ENCODE measurements at places on chromosomes 2 and 18. TPM values are rescaled to one million over a fixed set of nuclear protein-coding genes. Genes with fewer than 3 reads are reported as not detected.

TACR1 gene
- total RNA-seq = 0.55 TPM

- no peaks in the 10 kb centered on the region for H3K27me3 ChIP-seq
- no peak overlapping the region for H3K4me3 ChIP-seq
- H3K36me3 ChIP-seq = no peaks in the 10 kb centered on the region
- no peak for DNase-seq
- no peak overlapping the region for H3K27ac ChIP-seq
- peaks cover 4% of the 10 kb centered on the region for H3K4me1 ChIP-seq
Measured at GRCh38 chr18:11392980-11393885, 216.2 kb upstream of the SLC35G4 start.

DNA sequence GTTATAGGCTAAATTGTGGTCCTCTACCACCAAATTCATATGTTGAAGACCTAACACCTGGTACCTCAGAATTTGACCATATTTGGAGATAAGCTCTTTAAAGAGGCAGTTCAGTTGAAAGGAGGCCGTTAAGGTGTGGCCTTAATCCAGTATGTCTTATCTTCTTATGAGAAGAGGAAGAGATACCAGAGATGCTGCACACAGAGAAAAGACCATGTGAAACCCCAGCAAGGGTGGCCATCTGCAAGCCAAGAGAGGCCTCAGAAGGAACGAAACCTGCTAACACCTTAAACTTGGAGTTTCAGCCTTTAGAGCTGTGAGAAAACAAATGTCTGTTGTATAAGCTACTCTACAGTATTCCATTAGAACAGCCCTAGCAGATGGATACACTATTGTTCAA lies 528.1 kb upstream of the DCC start:
- H3K27me3 ChIP-seq = no peaks in the 10 kb centered on the region
- no peaks in the 10 kb centered on the region for H3K4me1 ChIP-seq
- H3K4me3 ChIP-seq = no peak overlapping the region
- no peaks in the 10 kb centered on the region for H3K36me3 ChIP-seq
- no peak overlapping the region for H3K27ac ChIP-seq

CHMP1B gene
- total RNA-seq = 72.7 TPM

All from suprapubic skin (tissue), 4 donors.